HT-29 (cell line): ENCODE measurements at places on chromosomes 2 and 18. TPM values are rescaled to one million over a fixed set of nuclear protein-coding genes. Genes with fewer than 3 reads are reported as not detected.

- DNase-seq, result no peak
Observed at GRCh38 chr2:214465363-214466146, 54.7 kb downstream of the VWC2L start.

GRCh38 chr2:70962885-70963878 lies 15.2 kb upstream of the ANKRD53 start:
- DNase-seq, result no peak

CCDC68 gene
- total RNA-seq, result 1.1 TPM in 2 replicates

- DNase-seq, result no peak
Observed at GRCh38 chr2:79513711-79514110, 860 bp downstream of the CTNNA2 start.

DPP4 gene
- 12.7 and 19.0 TPM in 2 replicates for total RNA-seq

UGT1A8 gene
- total RNA-seq, result 43.6 and 56.6 TPM in 2 replicates

DNA sequence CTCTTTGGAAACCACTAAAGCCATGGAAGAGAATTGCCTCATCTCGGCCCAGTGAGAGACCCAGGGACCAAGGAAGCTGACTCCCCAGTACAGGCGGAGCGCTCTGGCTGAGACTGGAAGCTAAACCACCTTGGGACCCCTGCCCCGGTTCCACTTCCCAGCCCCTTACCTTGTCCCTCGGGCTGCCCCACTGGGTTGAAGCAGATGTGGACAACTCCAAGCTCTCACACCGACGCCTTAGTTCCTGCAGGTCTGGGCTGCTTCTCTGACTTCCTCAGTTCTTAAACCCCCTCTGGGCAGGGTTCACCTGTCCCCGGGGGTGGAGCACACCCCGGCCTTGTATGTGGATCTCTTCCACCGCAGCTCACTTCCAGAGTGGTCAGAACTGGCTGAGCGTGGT lies 266.2 kb downstream of the PHLPP1 start:
- no peak for DNase-seq
